Esophagus squamous epithelium (tissue), 5 donors: ENCODE measurements at places on chromosomes 7 and 10.

- DNase-seq, result no peak
These were observed 197.3 kb downstream of the MACC1 start for GRCh38 chr7:20019757-20020432.

DNA sequence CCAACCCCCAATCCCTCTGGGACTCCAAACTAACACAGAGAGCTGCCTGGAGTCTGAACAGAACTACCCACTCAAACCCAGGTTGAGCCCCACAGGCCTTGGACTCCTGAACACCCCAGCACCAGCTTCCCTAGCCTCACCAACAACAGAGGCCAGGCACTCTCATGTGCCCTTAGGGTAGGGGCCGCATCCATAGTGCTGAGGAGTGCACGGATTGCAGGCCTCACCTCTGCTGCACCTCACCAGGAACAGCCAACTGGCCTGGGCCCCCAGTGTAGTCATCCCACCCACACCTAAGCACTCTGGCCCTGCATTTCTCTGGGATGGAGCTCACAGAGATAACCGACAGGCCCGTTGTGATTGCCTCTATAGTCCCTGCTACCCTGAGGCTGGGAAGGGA lies 194.2 kb downstream of the HPSE2 start:
- DNase-seq, result no peak

DNA sequence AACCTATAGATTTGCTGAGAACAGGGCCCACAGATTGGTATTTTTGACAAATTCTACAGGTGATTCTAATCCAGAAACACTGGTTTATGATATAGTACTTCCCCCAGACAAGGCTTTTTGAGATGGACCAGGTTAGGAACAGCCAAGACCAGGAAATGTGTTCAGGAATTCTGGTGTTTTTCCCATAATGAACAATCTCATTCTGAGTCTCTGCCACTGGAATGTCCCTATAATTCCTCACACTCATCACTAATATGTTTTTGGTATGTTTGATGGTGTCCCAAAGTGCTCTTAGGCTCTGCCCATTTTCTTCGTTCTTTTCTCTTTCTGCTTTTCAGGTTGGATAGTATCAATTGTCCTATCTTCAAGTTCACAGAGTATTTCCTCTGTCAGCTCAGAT lies 107.2 kb upstream of the IGFBP3 start:
- DNase-seq, result no peak

DNA sequence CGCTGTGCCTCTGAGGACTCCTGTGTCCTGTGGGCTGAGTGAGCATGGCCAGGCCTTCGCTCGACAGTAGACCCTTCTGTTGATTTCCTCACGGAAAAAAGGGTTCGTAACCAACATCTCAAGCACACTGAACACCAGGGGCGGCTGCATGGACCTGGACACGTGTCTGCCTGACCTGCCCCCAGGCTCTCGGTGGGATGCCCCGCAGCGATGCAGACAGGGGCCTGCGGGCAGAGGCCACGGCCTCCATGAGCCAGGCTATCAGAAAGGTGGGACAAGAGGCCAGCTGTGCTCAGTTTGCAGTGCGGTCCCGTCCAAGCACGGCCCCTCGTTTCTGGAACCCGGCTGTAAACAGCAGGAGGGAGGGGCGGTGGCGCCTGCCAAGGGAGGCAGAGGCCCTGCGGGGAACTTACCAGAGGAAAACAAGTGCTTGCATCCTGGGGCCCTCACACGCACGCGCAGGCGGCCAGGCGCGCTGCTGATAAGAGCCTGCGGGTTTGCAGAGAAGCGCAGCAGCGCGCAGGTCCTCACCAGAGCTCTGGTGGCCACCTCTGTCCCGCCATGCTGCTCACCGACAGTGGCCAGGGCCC lies 10.6 kb downstream of the GPR146 start:
- no peak for DNase-seq

DNA sequence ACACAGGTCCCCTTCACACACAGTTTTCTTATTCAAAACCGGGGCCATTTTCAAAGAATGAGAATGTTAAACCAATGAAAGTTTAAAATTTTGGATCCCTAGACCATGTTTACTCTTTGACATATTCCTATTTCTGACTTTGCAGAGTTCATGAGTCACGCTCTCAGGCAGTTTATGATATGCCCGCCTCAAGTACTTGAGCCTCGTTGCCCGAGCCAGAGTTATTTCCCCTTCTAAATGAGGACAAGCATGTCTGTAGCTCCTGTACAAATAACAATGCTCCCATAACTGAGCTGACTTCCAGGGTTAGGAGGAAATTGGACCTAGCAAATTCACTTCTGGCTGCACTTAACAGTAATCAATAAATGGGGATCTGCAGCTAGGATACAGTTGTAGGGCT lies 87.9 kb upstream of the PDE1C start:
- DNase-seq, result no peak

DNA sequence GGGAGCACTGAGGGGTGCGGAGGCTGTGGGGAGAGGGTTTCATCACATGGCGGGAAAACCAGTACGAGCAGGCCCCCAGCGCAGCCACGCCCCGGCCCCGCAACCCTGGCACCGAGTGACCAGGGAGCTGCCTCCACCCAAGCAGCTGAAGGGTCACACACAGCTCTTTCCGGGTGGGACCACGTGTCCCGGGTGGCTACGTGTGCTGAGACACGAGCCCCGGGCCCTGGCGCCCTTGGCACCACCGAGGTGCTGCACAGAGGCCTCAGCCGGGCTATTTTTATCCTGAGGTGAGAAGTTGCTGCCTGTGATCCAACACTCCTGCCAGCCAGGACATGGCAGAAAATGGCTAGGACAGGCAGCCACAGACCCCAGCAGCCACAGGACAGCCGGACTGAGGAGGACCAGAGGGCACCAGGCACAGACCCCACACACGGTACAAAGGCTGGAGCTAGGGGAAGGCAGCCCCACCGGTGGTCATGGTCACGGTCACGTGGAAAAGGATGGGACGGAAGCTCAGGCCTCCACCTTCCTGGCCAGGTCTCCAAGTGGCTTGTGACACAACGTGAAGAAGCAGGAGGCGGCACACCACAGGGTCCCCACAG lies 223.7 kb downstream of the MAD1L1 start:
- DNase-seq, result no peak

GRCh38 chr10:66180581-66181318 lies 745.1 kb upstream of the LRRTM3 start:
- DNase-seq, result no peak

GRCh38 chr10:95377950-95378349 lies 87.1 kb upstream of the PDLIM1 start:
- DNase-seq, result no peak

- no peak for DNase-seq
These were observed 37.5 kb downstream of the NET1 start for GRCh38 chr10:5449823-5450222.

DNA sequence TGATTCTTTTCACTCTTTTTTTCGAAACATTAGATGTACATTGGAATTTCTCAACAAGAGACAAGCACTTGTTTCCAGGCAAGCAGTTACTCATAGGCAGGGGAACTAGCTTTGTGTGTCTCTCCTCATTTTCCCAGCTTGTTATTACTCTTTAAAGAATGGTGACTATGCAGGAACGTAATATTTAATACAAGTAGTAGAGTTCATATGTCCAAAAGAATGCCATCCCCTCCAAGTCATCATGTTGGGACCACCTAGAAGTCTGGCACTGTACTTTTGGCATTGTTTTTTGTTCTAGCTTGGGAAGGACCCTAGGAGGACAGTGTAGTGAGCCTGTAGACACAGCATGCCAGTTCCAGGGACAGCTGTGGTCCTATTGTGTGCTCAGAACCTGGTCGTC lies 650.7 kb downstream of the INHBA start:
- no peak for DNase-seq

- no peak for DNase-seq
These were observed 5.8 kb downstream of the GHRHR start for GRCh38 chr7:30969604-30969970.

DNA sequence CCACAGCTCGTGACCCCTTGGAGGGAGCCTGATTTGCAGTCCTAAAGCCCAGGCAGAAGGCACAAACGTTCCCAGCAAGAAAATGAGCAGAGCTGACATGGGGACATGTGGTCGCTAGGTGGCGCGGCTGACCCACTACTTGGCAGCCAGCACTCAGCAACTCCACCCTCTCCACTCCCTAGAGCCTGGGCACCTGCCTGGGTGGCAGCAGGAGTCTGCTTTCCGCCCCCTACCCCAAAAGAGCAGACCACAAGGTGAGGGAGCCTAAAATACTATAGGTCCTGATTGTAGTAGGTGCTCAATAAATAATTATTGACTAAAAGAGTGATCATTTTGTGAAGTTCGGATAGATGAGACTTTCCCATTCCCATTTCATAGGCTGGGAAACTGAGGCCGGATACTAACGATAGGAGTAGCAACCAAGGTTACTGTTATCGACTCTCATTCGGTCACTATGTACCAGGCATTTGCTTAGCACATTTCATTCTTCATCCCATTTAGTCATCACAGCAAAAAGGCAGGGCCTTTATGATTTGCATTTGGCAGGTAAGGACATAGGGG lies 57.4 kb downstream of the NEUROG3 start:
- no peak for DNase-seq
